Psoas muscle (tissue), 8 donors: ENCODE measurements at places on chromosomes 7 and 10. TPM values are rescaled to one million over a fixed set of nuclear protein-coding genes. Genes with fewer than 3 reads are reported as not detected.

DNA sequence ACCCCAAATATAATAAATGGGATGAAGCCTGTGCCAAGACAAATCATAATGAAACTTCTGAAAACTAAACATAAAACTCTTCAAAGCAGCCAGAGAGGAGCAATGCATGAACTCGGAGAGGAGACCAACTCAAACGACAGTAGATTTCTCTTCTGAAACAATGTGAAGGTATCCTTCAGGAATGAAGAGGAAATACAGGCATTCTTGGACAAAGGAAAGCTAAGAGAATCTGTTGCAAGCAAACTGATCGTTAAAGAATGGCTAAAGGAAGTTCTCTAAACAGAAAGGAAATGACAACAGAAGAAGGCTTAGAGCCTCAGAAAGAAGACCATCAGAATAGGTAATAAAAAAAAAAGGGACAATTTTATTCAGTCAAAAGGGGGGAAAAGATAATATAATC lies 6.6 kb downstream of the GNA12 start:
- no peak for DNase-seq

DNA sequence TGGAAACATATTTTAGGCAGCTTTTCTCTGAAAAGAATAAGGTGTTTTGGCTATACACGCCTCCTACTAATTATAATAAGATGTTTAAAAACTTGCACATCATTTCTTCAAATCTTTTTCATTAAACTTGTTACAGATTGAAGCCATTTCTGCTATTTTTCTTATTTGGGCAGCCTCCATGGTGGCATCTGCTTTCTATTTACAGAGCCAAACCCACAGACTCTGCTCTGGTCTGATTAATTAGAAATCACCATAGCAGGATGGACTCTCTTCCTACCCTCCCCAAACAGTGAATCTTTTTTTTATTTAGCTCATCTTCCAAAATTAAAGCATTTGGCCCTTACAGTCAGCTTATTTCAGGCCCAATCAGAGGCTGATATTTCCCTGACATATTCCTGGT lies 85.7 kb upstream of the AOAH start:
- no peak for DNase-seq

- no peak for DNase-seq
These were observed 91.9 kb upstream of the MKI67 start for GRCh38 chr10:128218161-128218560.

DNA sequence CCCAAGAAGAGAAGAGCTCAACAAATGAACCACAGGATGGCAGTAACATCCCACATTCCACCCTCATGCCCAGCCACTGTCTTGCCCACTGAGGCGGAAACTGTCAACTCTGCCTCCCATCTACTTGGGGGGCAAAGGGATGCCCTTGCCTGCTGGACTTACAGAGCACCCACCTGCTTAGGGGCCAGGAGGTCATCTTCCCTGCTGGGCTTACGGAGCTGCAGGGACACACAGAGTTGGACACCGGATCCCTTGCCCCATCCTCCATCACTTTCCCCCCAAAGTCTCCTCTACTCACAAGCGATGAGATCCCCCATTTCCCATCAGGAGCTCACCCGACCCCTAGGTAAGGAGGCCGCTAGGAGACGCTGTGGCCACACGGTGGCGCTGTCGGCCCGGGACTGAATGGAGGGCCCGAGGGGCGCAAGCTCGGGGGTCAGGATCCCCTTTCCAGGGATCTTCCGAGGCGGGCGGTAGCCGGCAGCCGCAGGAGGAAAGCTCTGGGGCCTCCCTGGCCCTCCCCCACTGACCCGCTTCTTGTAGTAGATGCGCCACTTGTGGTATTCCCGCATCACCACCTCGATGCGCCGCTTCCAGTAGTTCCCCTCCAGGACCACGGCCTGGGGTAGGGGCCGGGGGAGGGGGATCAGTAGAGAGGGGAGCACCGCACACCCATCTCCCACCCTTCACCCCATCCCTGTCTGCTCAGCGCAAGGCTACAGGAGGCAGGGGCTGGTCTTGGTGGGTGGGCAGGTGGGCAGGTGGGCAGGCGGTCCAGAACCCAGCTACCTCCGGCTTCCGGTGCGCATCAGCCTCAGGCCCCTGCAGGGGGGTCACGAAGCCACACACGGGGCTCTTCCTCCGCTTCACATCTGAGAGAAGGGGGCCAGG lies 17.3 kb downstream of the MLXIPL start:
- peak; percentile 59 for DNase-seq

DNA sequence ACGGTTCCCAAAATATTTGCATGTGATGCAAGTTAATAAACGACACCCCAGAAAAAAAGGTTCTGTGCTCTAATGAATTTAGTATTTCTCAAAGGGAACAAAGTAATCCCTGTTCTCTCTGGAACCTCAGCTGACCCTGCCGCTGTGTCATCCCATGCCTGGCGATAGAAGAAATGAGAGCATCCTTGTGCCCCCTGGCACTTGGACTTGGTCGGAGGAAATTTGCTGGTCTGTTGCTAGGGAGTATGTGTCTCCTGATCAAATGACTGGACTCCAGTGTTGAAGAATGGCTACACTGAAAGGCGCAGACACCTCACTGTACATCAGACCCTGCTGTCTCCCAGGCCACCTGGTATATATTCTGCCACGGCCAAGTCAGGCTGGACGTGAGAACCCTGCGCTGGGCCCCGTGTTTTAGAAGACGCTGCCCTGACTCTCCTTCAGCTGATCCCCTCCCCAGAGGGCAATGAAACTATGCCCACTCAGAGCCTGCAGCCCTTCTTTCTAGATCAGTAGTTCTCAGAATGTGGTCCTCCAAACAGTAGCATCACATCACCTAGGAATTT lies 67.2 kb downstream of the THNSL1 start:
- DNase-seq: no peak

DNA sequence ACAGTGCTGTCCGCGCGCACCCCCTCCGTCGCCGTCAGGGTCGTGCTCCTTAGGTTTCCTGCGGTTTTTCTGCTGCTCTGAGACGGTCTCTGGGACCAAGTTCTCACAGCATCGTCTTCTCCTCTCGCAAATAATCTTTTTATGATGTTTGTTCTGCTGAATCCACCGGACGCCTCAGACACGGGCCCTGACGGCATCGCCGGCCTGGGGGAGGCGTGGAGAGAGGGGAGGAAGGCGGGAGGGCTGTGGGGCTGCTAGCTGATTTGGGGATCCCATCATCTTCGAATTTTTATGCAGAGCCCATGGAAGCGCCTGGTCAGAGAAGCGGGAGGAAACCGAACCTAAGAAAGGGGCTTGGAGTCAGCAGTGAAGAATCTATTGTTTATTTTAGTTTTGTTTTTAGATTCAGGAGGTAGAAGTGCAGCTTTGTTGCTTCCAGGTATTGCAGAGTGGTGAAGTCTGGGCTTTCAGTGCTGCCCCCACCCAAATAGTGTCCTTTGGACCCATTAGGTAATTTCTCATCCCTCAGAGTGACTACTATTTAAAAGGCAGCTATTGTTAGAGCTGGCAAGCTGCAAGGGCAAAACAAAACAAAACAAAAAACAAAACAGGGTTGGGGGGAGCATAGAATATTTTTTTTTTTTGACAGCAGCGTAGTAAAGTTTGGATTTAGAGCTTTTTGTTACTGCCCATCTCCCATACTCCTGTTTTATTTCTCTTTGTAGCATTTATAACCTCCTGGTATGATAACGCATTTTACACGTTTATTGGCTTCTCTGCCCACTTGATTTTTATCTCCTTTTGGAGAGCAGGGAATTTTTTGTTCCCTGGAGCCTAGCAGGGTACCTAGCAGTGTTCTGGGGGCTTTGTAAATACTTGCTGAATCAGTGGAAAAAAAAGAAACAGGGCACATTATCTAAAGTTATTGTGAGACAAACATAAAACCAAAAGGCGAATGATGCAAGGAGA lies 92.6 kb downstream of the SPAG6 start:
- DNase-seq: no peak

DNA sequence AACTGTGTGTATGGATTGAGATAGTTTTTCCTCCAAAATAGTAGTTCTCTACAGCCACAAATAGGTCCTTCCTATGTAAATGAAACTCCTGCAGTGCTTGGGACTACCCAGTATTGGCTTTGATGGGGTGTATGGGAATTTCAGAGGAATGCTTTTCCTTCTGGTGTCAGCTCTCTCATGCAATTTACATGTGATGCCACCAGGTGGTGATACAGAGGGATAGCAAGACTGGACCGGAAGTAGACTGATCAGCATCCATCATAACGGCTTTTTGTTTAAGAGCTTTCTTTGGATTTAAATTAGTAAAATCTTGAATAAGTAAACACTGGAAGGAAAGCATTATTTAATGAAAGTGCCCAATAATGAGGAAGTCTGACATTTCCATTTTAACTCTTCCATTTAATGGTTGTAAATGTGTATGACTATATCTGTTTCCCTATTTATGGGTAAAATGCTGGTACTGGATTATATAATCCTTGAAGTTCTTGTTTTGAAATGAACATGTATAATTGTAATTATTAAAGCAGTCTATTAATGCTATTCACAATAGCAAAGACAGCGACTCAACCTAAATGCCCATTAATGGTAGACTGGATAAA lies 22.7 kb downstream of the DYNC1I1 start:
- no peak for DNase-seq

DNA sequence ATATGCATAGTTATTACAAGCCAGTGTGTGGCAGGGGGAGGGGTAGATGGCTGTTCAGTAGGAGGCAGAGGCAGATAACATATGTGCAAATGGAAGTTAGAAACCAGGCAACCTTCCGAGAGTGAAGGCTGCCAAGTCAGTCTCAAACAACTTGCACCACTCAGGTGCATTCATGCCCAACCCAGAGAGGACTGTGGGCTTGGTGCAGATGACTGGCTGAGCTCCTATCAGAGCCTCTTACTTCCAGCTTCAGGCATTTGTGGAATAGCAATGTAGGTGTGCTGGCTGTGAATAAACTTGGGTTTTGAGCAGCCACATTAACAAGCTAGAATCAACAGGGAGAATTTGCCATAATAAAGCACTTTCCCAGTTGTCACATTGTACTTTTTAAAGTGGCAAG lies 789.8 kb downstream of the PHTF2 start:
- DNase-seq: no peak

PTF1A gene
- not detected for polyA plus RNA-seq

GRCh38 chr10:7478727-7479457 lies 68.1 kb upstream of the SFMBT2 start:
- no peak for DNase-seq

DNA sequence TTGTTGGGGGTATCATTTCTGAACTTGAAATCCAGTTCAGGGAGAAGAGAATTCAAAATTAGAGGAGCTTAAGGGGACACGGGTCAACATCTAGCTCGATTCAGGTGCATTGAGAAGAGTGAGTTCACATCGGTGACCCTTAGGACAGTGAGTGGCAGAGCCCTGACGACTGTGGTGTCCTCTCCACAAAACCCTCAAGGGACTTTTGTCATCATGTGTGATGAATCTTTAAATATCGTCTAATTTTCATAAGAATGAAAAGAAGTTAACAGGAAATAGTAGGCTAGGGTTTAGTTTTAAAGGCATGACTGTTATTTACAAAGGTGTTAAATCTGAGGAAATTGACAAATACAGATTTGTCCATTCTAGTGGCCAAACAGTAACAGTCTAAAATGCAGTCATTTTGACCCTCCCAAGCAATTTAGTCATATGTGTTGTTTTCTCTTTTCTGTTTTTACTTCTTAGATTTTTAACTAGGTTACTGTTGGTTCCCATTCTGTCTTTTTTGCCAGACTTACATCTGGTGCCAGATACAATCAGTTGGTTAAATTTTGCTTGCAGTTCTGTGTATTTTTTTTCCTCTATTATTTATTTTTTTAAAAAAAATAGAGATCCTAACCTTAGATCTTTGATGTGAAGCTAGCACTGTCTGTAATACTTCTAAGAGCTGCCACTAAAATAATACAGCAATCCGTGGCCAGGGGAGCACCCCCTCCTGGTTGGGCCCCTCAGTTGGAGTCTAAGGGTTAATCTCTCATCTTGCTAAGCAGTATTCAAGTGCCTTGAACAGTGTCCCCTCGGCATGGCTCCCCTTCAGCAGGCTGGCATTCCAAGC lies 34.9 kb upstream of the SH2B2 start:
- no peak for DNase-seq

- no peak for DNase-seq
These were observed 47.4 kb downstream of the GRB10 start for GRCh38 chr7:50735333-50735732.

NPC1L1 gene
- 0.10 TPM for polyA plus RNA-seq

- no peak for DNase-seq
These were observed 68.0 kb upstream of the PRR15 start for GRCh38 chr7:29495653-29496052.

GRCh38 chr10:102791754-102792395 lies 45.3 kb downstream of the CYP17A1 start:
- DNase-seq: no peak

NKX1-2 gene
- polyA plus RNA-seq: not detected

DNA sequence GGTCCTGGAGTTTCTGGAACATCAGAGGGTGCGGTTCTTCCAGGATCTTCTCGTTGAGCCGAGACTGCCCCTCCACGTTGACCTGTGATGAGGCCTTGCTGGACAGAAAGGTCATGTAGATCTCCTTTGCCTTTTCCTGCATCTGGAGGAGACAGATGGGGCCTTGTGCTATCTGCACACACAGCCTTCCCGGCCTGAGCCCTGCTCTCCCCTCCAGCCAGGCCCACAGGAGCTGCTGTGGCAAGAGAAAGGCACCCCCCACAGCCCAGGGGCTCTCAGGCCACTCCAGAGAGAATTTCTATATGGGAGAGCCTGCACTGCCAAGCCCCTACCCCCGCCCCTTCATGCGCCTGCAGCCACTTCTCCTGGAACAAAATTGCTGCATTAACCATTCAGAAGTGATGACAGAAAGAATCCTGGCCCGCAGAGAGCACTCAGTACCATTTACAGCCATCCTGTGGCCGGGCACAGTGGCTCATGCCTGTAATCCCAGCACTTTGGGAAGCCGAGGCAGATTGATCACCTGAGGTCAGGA lies 26.9 kb downstream of the RGS10 start:
- DNase-seq: no peak

H2BK1 gene
- not detected for polyA plus RNA-seq

GRCh38 chr10:103576862-103577261 lies 83.4 kb downstream of the NEURL1 start:
- no peak for DNase-seq

- no peak for DNase-seq
These were observed 24.8 kb downstream of the ARL4A start for GRCh38 chr7:12712236-12712635.

DGKI gene
- under 0.01 TPM for polyA plus RNA-seq

DNA sequence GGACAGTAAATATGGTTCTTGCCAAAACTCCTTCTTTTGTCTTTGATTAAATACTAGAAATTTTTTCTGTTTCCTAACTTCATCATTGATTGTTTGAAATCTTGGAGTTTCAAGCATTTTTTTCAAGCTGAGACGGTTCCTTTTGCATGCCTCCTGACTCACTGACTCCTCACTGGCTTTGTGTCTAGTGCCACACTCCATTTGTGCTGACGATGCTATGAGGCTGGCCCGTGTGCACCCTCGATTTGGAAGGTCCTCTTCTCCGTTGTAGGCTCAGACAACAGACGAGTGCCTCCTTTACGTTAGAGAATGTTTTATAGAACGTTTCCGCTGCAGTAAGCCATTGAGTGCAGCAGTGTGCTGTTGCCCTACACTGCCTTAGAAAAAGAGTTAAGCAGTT lies 10.8 kb upstream of the CSGALNACT2 start:
- no peak for DNase-seq

DNA sequence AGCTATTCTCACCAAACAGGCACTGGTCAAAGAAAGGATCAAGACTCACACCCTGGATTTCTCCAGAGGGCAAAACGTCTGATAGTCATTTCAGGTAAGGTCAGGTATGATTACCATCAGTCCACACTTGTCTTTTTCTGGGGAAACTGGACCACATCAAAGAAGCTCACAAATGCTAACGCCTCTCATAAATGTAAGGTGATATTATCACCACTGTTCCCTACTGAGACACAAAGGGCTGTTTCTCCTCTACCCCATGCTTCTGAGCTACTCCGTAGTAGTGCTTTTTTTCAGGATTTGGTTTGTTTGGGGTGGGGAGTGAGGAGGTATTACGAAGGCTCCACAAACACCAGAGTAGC lies 51.6 kb downstream of the CREB3L2 start:
- no peak for DNase-seq
